ENCODE measurements at places on chromosomes 4 and X. TPM values are rescaled to one million over a fixed set of nuclear protein-coding genes. Genes with fewer than 3 reads are reported as not detected.

Gene AREG
- 0.67 TPM for total RNA-seq

DNA sequence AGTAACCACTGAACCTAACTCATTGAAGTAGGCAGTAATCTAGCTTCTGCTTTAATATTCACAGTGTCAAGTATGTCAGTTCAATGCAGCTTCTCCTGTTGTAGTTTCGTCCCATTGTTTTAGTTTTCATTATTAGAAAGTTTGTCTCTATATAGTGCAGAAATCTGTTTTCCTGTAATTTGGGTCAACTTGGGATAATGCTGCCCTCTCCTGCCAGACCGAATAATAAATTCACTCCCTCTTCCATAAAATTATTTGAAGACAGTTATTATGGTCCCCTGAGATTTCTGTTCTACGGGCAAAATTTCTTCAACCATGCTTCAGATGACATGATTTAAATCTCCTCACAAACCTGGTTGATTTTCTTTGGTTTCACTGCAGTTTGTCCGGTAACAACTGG, 4.6 kb upstream of the LUZP4 start:
- no peak for DNase-seq
- no peaks in the 10 kb centered on the region for H3K27me3 ChIP-seq
- H3K4me1 ChIP-seq, result no peaks in the 10 kb centered on the region
- H3K27ac ChIP-seq, result no peak overlapping the region

GRCh38 chr4:89247951-89248350, 59.6 kb downstream of the GPRIN3 start:
- H3K36me3 ChIP-seq, result peaks cover 22% of the 10 kb centered on the region
- DNase-seq, result no peak
- no peaks in the 10 kb centered on the region for H3K27me3 ChIP-seq
- peaks cover 38% of the 10 kb centered on the region for H3K4me1 ChIP-seq
- no peak overlapping the region for H3K4me3 ChIP-seq

DNA sequence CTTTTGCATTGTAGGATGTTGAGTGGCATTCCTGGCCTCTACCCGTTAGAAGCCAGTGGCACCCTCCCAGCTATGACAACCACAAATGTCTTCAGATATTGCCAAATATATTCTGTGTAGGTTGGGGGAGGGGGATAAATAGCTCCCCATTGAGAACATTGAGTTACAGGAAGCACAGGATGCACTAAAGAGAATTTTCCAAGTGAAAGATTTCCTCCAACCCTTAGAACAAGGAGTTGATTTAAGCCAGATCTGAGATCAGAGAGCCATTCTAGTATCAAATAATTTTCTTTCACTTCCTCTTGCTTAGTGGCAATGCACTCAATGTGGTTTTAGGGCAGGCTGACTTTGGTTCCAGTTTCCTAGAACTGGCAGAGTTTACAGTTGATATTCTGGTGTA, 436.6 kb downstream of the C4orf33 start:
- no peaks in the 10 kb centered on the region for H3K4me1 ChIP-seq
- no peak for DNase-seq
- H3K4me3 ChIP-seq, result no peak overlapping the region
- H3K27me3 ChIP-seq, result no peaks in the 10 kb centered on the region
- H3K36me3 ChIP-seq, result no peaks in the 10 kb centered on the region

DNA sequence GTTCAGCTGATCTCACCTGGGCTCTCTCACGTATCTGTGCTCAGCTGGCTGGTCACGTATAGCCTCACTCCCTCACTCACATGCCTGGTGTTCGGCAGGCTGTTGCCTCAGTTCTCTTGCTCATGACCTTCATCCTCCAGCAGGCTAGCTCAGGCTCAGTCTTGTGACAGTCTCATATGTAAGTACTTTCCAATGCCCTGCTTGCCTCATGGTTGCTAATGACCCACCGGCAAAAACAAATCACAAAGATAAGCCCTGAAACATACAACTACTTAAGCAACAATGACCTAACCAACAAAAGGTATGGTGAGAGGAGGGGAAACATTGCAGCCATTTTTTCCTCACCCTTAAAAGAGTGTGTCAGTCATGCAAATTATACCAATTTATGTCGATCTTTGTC, 25.0 kb downstream of the MEPE start:
- no peak overlapping the region for H3K27ac ChIP-seq
- H3K27me3 ChIP-seq, result peaks cover 14% of the 10 kb centered on the region
- no peaks in the 10 kb centered on the region for H3K36me3 ChIP-seq

Gene COX7B2
- total RNA-seq, result not detected

- peaks cover 3% of the 10 kb centered on the region for H3K27me3 ChIP-seq
- DNase-seq, result no peak
- H3K36me3 ChIP-seq, result no peaks in the 10 kb centered on the region
- no peak overlapping the region for H3K4me3 ChIP-seq
- no peak overlapping the region for H3K27ac ChIP-seq
Measured at GRCh38 chr4:46856333-46856732, 52.7 kb downstream of the COX7B2 start.

Gene PAGE2B
- total RNA-seq, result not detected

DNA sequence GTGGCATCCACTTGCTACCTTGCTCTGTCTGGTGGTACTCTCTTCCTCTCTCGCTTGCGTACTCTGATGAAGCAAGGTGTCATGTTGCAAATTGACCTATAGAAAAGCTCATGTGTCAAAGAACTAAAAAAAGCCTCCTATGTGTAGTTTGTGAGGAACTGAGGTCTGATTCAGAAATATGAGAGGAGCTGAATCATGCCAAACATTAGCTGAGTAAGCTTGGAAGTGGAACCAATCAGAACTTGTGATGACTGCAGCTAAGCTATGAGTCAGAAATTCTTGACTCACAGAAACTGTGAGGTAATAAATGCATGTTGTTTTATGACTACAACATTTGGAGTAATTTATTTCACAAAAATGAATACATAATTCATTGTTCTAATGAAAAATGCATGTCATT, 2138.8 kb downstream of the PCDH7 start:
- H3K4me1 ChIP-seq, result no peaks in the 10 kb centered on the region
- H3K27me3 ChIP-seq, result no peaks in the 10 kb centered on the region
- H3K27ac ChIP-seq, result no peak overlapping the region
- no peak for DNase-seq

Gene NR0B1
- not detected for total RNA-seq

DNA sequence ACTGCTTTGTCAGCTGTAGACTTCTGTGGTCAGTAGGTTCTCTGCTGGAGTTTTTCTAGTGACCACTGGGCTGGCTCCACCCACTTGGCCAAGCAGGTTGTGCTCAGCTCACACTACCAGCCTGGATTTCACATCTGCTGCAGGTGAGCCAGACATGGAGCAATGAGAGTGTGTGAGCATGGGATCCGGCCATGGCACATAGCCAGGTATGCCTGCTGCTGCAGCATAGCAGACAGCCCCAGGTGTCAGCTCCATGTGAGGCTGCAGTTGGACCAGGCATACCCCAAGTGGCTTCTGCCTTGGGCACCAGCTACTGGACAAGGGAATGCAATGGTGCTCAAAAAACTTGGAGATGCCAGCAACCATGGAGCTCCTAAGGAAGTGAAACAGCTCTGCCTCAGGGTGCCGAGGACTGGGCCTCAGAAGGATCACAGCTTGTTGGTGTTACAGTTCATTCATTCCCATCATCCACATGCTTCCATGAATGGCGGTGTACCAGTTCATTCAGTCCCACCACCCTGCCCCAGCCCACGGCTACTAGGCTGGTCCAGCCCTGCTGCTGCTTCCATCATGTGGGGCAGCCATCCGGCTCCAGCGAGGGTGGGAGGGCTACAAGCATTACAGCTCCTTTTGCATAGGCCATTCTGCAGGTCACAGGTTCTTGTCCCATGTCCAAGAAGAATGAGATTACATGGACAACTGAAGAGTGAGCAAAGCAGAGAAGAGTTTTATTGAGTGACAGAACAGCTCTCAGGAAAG, 389.1 kb upstream of the PCDH7 start:
- no peak overlapping the region for H3K27ac ChIP-seq
- H3K36me3 ChIP-seq, result no peaks in the 10 kb centered on the region
- H3K27me3 ChIP-seq, result no peaks in the 10 kb centered on the region
- H3K4me3 ChIP-seq, result no peak overlapping the region

GRCh38 chr4:159248384-159249178, 145.7 kb downstream of the RAPGEF2 start:
- peaks cover 3% of the 10 kb centered on the region for H3K4me1 ChIP-seq
- H3K36me3 ChIP-seq, result peaks cover 12% of the 10 kb centered on the region
- H3K4me3 ChIP-seq, result no peak overlapping the region

GRCh38 chr4:139988863-139989765, 164.9 kb downstream of the MAML3 start:
- H3K4me1 ChIP-seq, result peaks cover 12% of the 10 kb centered on the region
- no peaks in the 10 kb centered on the region for H3K27me3 ChIP-seq
- peak; percentile 75 for DNase-seq
- no peak overlapping the region for H3K27ac ChIP-seq

DNA sequence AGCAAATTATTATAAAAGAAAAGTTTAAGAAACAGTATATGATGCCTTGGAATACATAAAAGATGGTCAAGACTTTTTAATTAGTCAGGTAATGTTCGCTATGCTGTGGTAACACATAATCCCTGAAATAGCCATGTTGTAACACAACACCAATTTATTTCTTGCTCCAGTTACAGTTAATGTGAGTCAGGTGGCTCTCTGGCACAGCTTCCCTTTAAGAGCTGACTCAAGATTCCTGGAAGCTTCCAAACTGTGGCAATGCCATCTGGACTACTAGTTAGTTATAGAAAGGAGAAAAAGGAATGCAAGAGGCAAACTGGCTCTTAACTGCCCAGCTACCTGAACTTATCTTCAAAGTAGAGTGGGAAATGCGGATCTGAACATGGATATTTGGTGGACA, 210.5 kb downstream of the CHM start:
- H3K4me3 ChIP-seq, result no peak overlapping the region
- no peaks in the 10 kb centered on the region for H3K27me3 ChIP-seq
- H3K36me3 ChIP-seq, result no peaks in the 10 kb centered on the region
- H3K27ac ChIP-seq, result no peak overlapping the region
- no peaks in the 10 kb centered on the region for H3K4me1 ChIP-seq
- no peak for DNase-seq

DNA sequence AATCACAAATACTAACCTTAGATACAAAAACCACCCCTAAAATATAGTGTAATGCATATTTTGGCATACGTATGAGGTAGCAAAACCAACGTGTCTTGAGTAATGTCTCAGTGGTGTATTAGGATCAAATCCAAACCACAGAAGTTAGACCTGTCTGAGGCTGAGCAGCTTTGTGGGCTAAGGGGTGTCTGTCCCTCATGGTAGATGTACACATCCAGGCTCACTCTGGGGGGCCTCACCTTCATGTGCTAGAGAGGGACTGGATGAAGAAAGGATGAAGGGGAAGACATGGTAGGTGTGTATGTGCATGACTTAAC, 188.0 kb upstream of the TBC1D9 start:
- H3K27ac ChIP-seq, result no peak overlapping the region
- no peaks in the 10 kb centered on the region for H3K4me1 ChIP-seq
- no peak for DNase-seq
- H3K36me3 ChIP-seq, result no peaks in the 10 kb centered on the region

- no peak for DNase-seq
- no peaks in the 10 kb centered on the region for H3K36me3 ChIP-seq
- H3K27me3 ChIP-seq, result no peaks in the 10 kb centered on the region
- H3K4me3 ChIP-seq, result no peak overlapping the region
- no peak overlapping the region for H3K27ac ChIP-seq
- H3K4me1 ChIP-seq, result no peaks in the 10 kb centered on the region
Measured at GRCh38 chr4:186770481-186771175, 47.0 kb upstream of the FAT1 start.

- no peaks in the 10 kb centered on the region for H3K36me3 ChIP-seq
- no peaks in the 10 kb centered on the region for H3K4me1 ChIP-seq
- peaks cover 5% of the 10 kb centered on the region for H3K27me3 ChIP-seq
- DNase-seq, result no peak
Measured at GRCh38 chr4:56147371-56147770, 198.6 kb downstream of the CEP135 start.

Gene CENPVL1
- not detected for total RNA-seq

Gene RAB41
- total RNA-seq, result not detected

DNA sequence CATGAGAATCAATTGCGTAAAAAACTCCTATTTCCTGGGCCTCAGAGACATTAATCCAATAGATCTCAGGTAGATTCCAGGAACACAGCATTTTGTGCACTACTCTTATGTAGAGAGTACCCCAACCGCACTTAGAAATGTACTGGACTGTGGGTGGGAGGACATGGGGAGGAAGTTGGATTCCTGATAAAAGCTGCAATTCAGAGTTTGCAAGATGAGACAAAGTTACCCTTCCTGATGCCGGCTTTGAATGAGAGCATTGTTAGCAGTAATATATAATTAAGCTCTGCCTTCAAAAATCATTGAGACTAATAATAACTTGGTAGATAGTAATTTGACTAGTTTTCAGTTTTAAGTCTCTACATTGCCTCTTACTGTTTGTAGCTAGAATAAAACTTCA, 323.3 kb upstream of the GALNT7 start:
- H3K4me3 ChIP-seq, result no peak overlapping the region
- no peaks in the 10 kb centered on the region for H3K4me1 ChIP-seq
- H3K27me3 ChIP-seq, result peaks cover 1% of the 10 kb centered on the region
- H3K27ac ChIP-seq, result no peak overlapping the region
- DNase-seq, result no peak
- H3K36me3 ChIP-seq, result no peaks in the 10 kb centered on the region

Gene GABRQ
- total RNA-seq, result not detected

GRCh38 chr4:139861471-139861870, 195.9 kb downstream of the MGST2 start:
- peaks cover 2% of the 10 kb centered on the region for H3K36me3 ChIP-seq
- H3K27me3 ChIP-seq, result peaks cover 5% of the 10 kb centered on the region
- no peak overlapping the region for H3K27ac ChIP-seq
- no peak overlapping the region for H3K4me3 ChIP-seq
- H3K4me1 ChIP-seq, result peaks cover 24% of the 10 kb centered on the region
- DNase-seq, result no peak

DNA sequence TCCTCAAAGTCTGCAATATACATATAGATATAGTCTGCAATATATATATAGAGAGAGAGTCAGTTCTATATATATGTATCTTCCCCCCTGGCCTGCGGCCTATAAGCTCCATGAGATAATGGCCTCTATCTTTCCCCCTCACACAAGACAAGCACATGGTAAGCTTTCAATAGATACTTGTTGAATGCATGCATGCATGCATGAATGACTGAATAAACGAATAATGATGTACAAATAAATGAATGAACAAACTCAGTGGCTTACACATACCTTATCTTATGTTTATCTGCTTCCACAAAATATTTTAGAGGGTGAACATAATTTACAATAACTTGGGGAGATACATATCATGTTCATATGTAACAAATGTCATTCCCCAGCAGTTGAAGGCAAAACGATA, 6.3 kb upstream of the GPM6A start:
- H3K36me3 ChIP-seq, result no peaks in the 10 kb centered on the region
- no peak for DNase-seq
- H3K4me3 ChIP-seq, result no peak overlapping the region
- H3K4me1 ChIP-seq, result no peaks in the 10 kb centered on the region
- no peaks in the 10 kb centered on the region for H3K27me3 ChIP-seq

Gene NKX3-2
- not detected for total RNA-seq

- no peak overlapping the region for H3K4me3 ChIP-seq
- H3K4me1 ChIP-seq, result peaks cover 71% of the 10 kb centered on the region
- peaks cover 14% of the 10 kb centered on the region for H3K36me3 ChIP-seq
- no peaks in the 10 kb centered on the region for H3K27me3 ChIP-seq
Measured at GRCh38 chr4:38679921-38680320, 15.9 kb downstream of the KLF3 start.
